ENCODE measurements at places on chromosomes 5 and 9.

DNA sequence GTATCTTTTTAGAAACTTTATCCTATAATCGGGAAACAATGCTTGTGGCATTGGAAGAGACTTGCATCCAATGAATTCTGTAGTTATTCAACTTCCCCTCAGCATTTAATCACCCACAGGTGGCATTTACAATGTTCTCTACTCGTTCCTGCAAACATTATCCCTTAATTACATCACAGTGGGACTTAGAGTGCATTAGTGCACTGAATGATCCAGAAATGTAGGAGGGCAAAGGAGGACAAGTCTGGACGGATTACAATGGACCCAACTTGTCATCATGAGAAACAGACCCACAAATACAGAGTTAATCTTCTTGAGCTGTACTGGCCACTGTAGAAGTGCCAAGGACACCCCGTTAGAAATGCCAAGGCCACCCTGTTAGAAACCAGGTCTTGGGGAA lies 129.1 kb downstream of the DOCK8 start:
- DNase-seq, result no peak

- DNase-seq, result no peak
These were observed 66.2 kb upstream of the NEURL1B start for GRCh38 chr5:172574871-172575223.

DNA sequence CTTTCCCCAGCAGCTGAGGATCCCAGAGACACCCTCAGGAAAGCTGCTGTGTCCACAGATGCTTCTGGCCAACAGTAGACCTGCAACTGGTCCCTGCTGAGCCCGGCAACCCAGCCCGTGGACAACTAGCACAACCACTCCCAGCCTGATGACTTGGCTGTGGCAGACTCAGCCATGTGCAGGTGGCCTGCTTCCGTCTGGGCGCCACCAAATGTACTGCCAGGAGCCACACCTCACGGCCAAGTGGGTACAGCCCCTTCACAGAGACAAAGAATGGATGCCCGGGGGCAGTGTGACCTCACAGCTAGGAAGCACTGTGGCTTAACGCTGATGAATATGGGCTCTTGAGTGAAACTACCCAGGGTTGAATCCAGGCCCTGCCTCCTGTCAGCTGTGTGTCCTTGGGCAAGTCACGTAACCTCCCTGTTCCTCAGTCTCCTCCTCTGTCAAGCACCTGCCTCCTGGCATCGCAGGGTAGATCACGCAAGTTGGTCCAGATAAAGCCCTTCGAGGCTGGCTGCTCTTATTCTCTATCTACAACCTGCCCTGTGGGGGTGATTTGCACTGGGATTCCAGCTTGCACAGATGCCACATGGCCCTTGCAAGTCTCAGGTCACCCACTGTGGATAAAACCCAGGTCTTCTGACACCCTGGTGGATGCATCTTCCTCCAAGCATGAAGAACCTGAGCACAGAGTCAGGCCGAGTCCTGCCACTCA lies 225.0 kb downstream of the PBX3 start:
- DNase-seq, result no peak

GRCh38 chr5:157496864-157497263 lies 36.9 kb downstream of the NIPAL4 start:
- no peak for DNase-seq

DNA sequence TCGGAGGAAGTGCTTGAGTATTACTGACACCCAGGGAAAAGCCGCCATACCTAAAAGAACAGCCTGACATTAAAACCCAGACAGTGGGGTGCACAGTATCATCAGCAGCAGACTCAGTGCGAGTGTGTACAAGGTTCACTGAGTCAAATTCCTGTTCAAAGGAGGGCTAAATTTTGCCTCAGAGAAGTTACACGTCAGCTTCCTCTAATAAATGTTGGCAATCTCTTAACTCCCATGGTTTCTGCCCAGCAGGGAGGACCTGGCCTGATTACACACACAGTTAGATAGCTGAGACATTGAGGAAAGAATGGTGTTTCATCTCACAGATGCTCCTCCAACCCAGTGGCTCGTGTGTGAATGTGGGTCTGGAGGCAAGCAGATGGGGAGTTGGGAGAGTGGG lies 38.2 kb downstream of the NIPSNAP3B start:
- no peak for DNase-seq

DNA sequence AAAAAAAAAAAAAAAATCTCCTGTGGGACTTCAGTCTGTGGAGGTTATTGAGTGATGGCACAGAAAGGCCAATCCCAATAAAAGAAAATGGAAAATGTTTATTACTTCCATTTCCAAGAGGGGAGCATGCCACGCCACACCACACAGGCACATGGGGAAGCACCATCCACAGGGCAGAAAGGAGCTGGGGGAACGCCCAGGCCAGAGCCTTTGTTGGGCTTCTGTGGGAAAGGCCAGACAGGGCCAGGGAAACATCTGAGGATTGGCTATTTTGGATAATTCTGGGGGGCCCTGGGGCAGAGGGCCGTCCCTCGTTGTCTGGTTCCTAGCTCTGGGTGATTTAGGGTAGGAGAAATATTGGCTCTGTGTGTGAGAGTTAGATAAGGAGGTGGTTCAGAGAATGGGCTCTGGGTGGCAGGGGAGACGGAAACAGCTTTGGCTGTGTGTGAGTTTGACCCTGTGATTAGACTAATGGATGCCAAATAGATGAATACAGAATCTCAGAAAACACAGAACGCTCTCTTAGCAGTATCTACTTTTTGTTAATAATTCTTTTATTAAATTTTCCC lies 49.0 kb upstream of the ABL1 start:
- DNase-seq, result no peak

- no peak for DNase-seq
These were observed 73.2 kb downstream of the PIK3R1 start for GRCh38 chr5:68288707-68289134.

- no peak for DNase-seq
These were observed 35.2 kb downstream of the MVB12B start for GRCh38 chr9:126361810-126362238.

Measured in EH (cell line).